Nephron progenitor cell (in vitro differentiated cells): ENCODE measurements at places on chromosomes 4 and X.

GRCh38 chr4:153465615-153466080, 512 bp upstream of the TMEM131L start:
- DNase-seq: peak; percentile 45

DNA sequence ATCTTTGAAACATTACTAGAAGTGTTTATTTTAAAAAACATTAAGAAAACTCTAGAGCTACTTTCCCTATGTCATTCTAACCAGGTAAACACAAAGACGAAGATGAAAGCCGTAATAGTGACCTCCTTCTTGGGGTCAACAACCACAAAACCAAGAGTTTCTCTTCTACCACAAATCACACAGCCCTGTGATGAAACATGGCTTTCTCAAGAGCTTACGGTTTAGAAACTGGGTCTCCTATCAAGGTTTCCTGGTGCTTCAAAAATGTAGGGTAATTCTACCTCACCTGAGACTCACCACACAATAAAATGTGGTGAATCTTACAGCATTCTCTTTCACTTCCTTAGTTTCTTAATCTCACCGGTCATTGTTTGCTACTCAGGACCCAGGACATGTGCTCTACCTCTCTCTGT, 50.9 kb downstream of the CORIN start:
- no peak for DNase-seq

DNA sequence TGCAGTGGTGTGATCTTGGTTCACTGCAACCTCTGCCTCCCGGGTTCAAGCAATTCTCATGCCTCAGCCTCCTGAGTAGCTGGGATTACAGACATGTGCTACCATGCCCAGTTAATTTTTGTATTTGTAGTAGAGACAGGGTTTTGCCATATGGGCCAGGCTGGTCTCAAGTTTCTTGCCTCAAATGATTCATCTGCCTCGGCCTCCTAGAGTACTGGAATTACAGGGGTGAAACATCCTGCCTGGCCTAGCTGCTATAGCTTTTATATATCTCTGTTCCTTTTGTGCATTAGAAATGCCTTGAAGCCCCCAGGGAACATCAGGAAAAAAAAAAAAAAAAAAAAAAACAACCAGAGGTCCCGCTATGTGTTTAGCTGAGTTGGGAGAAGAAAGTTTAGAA, 34.8 kb downstream of the UBE2K start:
- no peak for DNase-seq

DNA sequence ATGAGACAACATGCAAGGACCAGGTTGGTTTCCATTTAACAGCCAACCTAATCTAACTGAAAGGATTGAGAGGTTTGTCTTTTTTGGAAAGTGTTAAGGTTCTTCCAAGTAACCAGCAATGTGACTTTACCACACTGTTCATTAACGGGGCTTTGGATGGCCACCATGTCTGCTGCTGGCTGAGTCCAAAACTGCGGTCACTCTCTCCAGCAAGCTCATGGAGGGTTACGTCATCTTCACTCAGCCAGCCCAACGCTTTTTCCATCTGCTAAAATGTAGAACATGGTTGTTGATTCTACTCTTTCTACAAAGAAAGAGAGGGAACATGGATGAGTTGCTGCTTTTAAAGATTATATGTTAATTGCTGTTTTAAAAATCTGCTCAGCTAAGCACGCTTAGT, 11.0 kb downstream of the PKD2 start:
- no peak for DNase-seq

GRCh38 chrX:112641449-112641848, 38.3 kb downstream of the LHFPL1 start:
- no peak for DNase-seq

DNA sequence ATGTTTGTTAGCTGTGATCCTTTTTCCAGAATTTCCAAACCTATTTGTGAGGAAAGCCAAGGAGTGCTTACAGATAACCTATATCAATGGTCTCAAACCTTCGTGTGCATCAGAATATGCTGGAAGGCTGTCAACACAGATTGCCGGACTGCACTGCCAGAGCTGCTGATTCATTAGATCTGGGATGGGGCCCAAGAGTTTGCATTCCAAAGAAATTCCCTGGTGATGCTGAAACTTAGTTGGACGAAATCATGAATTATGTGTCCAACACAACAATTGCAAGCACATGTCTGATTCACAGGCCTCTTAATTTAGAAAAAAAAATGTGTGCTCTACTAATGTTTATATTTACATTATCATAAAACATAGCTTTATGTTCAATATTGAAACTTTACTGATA, 544.0 kb upstream of the AMOT start:
- no peak for DNase-seq

- DNase-seq: no peak
Observed at GRCh38 chr4:108466936-108467902, 153.2 kb upstream of the RPL34 start.

GRCh38 chr4:166312166-166312565, 439.1 kb downstream of the TLL1 start:
- no peak for DNase-seq

DNA sequence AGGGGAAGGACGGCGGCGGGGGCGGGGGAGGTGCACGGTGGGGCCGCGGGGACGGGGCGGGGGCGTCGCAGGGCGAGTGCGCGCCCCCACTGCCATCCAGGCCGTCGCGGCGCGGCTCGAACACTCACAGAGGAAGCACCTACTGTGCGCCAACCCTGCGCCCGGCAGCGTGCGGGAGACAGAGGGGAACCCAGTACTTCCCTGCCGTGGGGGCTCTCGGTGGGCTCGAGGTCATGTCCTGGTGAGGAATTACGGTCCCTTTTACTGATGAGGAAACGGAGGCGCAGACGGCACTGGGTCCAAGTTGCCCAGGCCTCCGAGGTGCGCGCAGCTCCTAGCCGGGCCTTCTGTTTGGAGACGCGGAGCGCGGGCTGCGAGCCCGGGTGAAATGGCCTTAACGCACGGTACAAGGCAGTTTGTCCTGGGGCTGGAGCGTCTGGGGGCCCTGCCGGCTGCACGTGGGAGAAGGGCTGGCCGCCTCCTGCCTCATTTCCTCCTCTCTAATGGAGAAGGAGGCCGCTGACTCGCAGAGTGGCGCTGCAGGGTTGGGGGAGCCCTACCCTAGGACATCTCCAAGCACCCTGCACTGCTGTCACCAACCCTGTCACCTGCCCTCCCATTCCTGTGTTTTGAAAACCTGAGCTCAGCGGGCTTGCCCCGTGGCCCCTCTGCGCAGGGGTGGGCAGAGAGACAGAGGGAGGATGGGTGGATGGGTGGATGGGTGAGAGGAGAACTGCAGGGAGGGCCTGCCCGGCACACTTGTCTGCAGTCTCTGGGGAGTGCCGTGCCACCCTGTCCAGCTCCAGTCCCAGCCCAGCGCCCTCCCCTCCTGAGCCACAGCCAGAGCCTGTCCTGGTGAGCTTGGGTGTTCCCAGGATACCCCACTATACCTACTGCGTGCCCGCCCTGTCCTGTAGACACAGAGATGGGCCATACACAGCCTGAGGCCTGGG, 106.0 kb downstream of the ADRA2C start:
- no peak for DNase-seq

DNA sequence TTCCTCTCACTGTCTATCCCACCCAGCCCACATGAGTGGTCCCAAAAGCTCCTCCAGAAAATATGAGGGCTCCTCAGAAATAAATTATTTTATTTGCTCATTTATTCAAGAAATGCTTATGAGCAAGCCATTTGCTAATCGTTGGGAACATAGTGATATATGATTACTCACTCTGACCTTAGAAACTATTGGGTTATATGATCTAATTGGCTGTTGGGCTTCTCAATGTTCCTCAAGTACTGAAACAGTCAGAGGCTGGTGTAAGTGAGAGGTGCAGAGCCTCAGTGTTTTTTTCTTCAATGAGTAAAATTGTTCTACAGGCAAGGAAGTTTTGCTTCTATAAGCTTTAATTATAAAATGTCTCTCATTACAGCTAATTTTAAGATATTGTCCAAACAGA, 893.8 kb upstream of the INTU start:
- DNase-seq: no peak

DNA sequence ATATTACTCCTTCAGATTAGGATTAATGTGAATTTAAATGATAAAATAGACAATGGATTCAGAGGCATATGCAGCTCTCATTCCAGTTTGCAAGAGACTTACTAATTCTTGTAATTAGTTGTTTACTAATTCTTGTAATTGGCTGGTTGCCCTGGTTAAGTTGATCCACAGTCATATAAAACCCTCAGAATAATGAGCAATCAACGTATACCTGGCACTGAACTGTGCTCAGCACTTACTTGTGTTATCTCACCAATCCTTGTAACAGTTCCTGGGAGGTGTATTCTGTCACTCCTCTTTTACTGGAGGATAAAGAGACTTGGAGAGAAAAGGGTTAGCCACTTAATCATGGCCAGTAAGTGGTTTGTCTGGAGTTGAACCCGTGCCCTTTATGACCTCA, 10.5 kb downstream of the HERC5 start:
- DNase-seq: no peak

DNA sequence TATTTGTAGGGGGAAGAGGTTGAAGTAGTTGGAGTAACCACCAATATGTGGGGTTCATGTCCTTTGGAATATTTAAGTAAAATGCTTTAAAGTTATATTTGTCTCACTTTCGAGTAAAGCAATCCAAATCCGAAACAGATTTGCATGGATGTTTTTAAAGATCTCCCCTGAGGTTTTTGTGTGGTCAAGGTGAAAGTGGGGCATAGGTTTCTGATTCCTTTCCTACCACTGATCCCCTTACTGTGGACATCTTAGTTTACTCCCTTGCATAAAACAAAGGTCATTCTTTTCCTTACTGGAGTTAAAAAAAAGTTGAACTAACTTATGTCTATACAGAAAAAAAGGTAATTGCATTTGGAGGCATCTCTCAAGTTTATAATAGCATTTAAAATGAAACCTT, 71.9 kb upstream of the PHOX2B start:
- DNase-seq: no peak

DNA sequence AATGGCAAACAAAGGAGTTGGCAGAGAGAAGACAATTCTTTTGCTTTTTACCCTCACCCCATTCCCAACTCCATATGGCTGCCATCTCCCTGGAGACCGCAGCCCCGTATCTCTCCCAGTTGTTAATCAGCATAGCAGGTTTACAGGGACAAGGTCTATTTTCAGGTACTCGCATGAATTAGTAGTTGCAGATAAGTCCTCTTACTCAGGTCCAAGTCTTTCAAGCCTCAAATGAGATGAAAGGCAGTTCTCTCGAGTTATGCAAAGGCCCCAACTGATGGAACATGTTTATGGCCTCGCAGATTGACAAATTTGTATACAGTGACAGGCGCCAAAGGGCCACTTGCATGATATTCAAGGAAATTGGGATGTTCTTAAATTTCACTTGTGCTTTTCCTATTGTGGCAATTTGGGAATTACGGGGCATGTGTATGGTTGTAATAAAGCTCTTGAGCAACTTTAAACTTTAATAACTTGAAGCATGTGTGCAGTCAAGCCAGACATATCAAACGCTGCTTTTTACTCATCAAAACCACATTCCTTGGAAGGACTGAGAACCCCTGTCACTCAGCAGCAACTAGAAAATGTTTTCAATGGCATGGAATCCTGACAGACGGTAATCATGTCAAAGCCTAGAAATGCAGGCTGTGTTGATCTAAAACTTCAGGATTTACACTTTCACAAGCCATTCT, 45.1 kb downstream of the KDR start:
- DNase-seq: no peak

- DNase-seq: no peak
Observed at GRCh38 chrX:91311969-91312368, 122.7 kb upstream of the PABPC5 start.

GRCh38 chr4:60729194-60729593, 470.9 kb upstream of the ADGRL3 start:
- DNase-seq: no peak

DNA sequence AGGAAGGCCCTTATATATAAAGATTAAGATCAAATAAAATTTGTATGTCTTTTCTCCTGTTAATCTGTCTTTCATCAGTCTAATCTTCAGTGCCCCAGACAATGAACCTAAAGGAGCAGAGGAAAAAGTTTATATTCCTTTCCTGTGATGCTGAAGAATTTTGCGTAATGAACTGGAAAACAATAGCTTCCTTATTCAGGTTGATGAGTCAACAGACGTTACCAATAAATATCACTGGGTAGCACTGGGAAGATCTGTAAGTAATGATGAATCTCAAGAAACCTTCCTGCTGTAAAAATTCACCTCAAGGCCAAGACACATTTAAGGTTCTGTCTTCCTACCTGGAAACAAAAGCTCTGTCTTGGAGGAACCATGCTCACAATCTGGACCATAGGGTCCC, 25.5 kb downstream of the CDKN2AIP start:
- DNase-seq: no peak
